Epithelial cell of alveolus of lung (primary cell): ENCODE measurements at places on chromosomes 12 and 14. TPM values are rescaled to one million over a fixed set of nuclear protein-coding genes. Genes with fewer than 3 reads are reported as not detected.

KCNH3 gene
- 0.08 and 0.26 TPM in 2 replicates for total RNA-seq

RNASE1 gene
- 1.7 and 4.1 TPM in 2 replicates for total RNA-seq

CYP27B1 gene
- 0.26 and 0.32 TPM in 2 replicates for total RNA-seq

ATP2A2 gene
- total RNA-seq = 97.0 and 162 TPM in 2 replicates

C12orf54 gene
- total RNA-seq = 2.2 TPM in 1 of 2 replicates, not detected in the other

CLEC4C gene
- total RNA-seq = not detected in 2 replicates

SYT10 gene
- not detected in 2 replicates for total RNA-seq
